ENCODE measurements at places on chromosomes 2 and 18.
A peak's percentile ranks its signal among the peaks of the same experiment; 100 is the strongest.

DNA sequence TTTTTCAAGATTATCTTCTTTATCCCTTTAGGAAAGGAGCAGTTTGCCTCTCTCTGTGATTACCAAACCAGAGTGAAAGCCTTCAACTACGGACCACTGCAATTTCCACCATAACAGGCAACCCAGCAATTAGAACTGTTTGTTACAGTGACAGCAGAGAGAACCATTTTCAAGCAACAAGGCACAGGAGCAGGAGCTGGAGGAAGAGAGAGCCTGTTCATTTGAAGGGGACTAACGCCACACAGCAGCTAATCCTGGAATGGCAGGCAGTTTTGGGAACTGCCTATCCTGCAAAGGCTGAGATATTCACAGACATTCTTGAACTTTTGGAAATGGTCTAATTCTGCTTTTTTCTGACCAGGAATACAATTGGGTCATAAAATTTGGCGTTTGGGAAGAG lies 1541.9 kb upstream of the PIK3C3 start:
- DNase-seq = no peak

- DNase-seq = no peak
These were observed 53.7 kb upstream of the LRRC30 start for GRCh38 chr18:7177116-7177744.

DNA sequence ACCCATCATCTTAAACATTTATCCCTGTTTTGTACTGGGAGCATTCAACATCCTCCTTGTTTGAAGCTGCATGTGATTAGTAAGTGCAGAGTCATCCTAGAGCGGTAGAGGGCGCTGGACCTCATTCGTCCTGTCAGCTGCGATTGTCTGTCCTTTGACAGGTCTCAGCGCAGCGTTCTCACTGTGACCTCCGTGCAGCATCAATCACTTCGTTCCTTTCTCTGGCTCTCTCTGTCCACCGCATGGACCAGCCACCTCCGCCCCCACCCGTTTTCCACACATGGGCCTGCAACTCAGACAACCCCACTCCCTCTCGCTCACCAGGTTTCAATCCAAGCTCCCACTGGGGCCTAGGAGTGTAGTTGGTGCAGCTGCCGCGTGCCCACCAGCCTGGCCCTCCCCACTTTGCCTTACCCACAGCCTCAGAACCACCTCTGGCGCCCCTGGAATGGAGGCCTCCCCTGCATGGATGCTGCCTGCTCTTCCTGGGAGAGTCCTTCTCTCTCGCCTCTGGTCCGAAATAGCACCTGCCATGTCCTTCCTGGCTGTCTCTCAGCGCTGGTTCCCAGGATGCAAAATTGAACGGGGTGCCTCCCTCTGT lies 90.5 kb downstream of the NDUFA10 start:
- no peak for DNase-seq

GRCh38 chr18:7784171-7784570 lies 217.1 kb downstream of the PTPRM start:
- DNase-seq = no peak

GRCh38 chr18:48640566-48641270 lies 101.9 kb downstream of the CTIF start:
- DNase-seq = no peak

GRCh38 chr18:30632071-30632698 lies 410.4 kb downstream of the DSC3 start:
- DNase-seq = no peak

DNA sequence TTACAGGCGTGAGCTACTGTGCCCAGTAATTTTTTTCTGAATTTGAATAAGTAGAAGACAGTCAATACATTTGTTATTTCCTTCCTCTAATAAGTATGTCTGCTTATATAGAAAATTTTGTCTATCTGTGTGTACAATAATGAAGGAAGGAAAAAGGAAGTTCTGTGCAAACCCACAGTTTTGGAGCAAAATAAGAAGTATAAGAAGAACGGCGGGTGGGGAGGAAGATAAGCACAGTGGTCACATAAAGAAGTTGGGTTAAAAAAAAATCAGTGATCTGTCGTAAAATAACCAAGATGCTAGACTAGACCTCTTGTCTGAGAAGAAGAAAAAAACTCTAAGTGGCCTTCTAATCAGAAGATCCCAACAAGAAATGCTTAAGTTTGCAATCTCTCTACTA lies 20.2 kb downstream of the MGAT4A start:
- no peak for DNase-seq

DNA sequence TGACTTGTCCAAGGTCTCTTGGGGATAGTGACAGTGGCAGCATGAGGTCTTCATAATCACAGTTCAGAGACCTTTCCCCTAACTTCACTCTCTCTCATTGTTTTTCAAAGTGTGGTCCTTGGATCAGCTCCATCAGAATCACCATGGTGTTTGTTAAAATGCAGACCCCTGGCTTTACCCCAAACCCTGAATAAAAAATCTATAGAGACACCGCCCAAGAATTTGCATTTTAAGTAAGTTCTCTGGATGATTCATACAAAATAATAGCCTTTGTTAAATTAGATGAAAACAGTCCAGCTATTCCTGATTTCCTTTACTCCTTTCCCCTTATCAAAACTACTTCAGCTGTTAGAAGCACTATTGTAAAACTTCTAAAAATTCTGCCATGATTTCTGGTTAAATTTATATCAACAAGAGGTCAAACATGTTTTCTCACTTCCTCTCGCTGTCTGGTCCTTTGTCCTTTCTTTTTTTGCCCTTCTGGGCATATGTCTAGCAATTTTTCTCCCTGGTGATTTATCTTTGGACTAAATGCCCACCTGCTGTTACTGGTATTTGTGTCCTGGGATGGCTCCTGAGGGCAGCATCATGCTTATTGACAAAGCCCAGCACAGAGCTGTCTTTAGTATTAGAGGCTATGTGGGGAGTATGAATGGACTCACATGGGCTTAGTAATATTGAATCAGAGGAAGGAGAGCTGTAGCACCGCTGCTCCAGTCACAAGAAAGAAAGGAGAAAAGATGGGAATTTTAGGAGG lies 63.4 kb downstream of the LHCGR start:
- no peak for DNase-seq

DNA sequence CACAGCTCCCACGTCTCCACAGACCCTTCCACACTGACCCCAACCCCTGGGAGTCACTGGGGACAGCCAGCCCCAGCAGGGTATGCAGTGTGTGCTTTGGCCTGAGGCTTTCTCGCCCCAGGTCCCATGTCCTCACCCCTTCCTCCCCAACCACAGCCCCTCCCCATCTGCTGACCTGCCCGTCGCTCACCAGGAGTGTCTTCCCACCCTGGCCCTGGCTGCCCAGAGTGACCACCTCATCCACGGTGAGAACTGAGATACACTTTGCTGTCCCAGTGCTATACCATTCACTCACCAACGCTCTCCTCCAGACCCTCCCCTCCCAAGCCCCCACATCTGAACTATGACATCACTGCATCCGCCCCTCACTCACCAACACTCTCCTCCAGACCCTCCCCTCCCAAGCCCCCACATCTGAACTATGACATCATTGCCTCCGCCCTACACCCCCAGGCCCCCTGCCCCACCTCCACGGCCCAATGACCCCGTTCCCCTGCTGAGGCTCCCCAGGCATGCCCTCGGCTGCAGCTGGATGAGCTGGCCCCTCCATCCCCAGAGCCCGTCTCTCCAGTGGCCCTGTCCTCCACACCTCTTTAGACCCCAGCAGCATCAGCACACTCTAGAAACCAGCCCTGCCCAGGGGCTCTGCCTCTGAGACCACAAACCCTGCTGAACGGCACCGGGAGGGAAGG lies 55.2 kb downstream of the ANKMY1 start:
- DNase-seq = no peak

DNA sequence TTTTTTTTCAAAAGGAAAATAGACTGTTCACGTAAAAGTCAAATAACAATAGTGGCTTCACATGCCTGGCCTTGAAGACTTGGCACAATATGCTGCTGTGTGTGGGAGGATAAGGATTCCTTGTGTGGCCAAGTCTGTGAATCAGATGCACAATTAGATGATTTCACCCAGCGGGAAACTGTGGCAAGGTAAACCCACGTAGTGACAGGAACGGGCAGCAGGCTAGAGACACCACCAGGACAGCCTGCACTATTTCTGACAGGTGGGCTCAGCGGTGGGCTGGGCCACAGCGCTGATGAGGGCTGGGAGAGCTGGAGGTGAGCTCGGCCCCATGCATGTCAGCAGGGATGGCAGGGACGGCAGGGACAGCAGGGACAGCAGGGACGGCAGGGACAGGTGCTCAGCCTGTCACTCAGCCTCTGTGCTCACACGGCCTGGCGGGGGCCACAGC lies 21.6 kb downstream of the SNORC start:
- DNase-seq = no peak

DNA sequence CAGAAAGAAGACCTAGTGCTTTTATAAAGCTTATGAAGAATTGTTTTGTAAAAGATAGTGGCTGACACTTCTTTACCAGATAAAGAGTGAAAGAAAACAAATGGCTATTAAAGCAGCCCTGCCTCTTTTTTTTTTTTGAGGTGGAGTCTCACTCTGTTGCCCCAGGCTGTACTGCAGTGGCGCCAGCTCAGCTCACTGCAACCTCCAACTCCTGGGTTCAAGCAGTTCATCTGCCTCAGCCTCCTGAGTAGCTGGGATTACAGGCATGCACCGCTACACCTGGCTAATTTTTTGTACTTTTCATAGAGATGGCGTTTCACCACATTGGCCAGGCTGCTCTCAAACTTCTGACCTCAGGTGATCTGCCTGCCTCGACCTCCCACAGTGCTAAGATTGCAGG lies 12.9 kb downstream of the ARPC2 start:
- DNase-seq = peak; percentile 13

- no peak for DNase-seq
These were observed 94.3 kb downstream of the RNF144A start for GRCh38 chr2:7011356-7012083.

GRCh38 chr18:50745945-50746344 lies 73.9 kb downstream of the MRO start:
- DNase-seq = no peak

GRCh38 chr18:21656402-21656801 lies 44.3 kb downstream of the SNRPD1 start:
- no peak for DNase-seq

- DNase-seq = no peak
These were observed 29.2 kb downstream of the KCNG3 start for GRCh38 chr2:42464631-42465030.

DNA sequence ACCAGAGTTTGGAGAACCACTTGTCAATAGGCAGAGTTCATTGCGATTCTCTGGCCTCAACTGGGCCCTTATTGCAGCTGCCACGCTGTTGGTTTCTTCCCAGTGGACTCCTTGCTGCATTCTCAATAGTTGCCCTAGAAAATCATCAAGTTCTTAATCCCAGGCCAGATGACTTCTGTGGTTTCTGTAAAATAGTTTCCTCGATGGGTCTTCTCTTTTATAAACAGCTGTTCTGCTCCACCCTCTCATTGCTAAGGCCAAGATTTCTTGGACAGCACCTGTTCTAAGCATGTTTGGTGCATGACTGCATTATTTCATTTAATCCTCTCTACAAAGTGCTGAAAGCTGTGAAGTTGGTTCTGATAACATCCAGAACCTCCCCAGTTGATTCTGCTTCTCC lies 131.0 kb downstream of the BCL2L11 start:
- no peak for DNase-seq

Measured in NK-92 treated with Interleukin-12 subunit alpha and Interleukin-12 subunit beta, amount 100 ng/mL, for 24 hours (cell line).